ENCODE measurements at places on chromosomes 3 and 15.

DNA sequence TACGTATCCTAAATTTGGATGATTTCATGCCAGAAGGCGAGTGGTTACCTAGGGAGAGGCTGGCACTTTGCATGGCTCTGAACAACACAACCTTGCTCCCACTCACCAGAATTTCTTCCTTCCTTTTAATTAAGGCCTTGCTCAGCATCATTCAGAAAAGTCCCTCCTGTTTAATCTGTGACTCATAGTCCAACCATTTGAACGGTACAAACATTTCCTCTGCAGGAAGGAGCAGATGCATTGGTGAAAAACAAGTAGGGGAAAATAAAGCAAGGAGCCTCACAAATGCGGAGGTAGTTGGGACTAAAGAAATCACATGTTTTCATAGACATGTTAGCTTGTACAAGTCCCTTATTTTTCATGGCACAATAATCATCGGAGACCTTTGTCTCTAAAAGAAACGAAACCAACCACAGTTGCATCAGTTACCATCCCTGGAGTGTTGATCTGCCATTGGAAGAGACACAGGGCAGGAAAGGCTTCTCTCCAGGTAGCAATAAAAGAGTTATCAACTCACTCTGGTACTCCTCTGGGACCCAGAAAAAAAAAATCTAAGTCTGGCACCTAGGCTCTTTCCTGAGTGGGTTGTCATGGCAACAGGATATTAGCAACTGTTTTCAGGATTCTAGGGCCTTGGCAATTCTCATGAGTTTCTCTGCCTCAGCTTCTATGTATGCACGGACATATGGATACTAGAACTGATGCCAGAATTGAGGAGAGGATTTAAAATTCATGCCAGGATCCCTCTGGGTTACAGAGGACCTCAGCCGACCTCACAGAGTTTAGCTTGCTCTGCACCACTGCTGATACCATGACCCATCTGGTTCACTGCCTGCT lies 255.4 kb upstream of the ARPP21 start:
- DNase-seq = no peak

GRCh38 chr3:197559651-197560050 lies 3.9 kb upstream of the BDH1 start:
- DNase-seq = no peak

DNA sequence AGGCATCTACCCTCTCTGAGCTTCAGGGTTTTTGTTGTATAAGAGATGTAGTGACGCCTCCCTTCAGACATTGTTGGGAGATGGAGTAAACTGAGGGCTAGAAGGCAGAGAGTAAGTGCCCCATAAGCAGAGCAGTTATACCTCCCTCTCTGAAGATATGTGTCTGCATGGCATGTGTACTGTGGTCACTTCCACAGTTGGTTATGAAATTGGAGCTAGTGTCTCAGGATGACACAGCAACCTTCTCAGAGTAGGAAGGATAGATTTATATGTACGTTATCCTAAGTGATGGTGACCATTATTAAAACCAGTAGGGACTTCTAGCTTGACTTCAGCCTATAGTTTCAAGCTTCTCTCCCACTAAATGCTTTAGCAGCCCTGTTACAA lies 17.9 kb downstream of the PXK start:
- no peak for DNase-seq

GRCh38 chr3:3085782-3086181 lies 24.4 kb downstream of the IL5RA start:
- no peak for DNase-seq

DNA sequence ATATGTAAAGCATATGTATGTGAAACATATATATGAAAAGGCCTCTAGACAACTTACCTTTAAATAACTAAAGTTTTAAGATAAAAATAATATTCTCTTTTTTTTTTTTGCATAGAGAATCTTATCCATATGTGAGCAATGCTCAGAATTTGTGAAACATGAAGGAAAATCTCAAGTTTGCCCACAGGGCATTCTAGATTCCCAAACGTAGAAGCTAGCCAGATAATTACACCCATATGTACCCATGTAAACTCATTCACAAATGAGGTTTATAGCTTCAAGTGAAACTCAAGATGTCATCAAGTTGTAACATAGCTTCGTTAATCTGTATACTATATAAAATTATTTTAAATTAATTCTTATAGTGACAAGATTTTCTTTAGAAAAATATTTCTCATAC lies 537.3 kb upstream of the NR2F2 start:
- DNase-seq = no peak

DNA sequence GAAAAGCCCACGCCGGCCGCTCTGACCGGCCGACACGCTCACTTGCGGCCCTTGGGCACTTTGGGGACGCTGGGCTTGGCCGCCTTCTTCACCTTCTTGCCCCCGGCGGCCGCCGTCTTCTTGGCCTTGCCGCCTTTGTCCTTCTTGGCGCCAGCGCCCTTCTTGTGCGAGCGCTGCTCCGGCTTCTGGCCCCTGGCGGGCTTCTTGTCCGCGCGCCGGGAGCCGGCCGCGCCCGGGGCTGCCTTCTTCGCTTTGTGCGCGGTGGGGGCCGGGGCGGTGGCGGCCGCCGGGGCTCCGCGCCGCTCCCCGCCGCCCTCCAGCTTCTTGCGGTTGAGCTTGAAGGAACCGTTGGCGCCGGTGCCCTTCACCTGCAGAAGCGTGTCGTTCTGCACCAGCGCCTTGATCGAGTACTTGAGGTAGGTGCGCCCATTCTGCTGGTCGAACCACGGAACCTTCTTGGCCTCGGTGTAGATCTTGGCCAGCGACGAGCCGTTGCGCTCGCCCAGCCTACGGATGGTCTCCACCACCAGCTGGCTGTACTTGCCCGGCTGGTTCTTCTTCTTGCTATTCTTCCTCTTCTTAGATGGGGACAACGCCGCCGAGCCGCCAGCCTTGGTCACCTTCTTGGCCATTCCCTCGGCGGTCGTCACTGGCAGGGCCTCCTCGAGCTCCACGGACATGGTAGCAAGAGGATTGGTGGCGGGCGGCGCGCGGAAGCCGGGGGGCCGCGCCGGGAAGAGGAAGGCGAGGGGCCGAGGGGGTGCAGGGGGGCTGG lies 36.7 kb downstream of the HMCES start:
- no peak for DNase-seq

- no peak for DNase-seq
These were observed 47.5 kb downstream of the DNASE1L3 start for GRCh38 chr3:58163234-58163633.

DNA sequence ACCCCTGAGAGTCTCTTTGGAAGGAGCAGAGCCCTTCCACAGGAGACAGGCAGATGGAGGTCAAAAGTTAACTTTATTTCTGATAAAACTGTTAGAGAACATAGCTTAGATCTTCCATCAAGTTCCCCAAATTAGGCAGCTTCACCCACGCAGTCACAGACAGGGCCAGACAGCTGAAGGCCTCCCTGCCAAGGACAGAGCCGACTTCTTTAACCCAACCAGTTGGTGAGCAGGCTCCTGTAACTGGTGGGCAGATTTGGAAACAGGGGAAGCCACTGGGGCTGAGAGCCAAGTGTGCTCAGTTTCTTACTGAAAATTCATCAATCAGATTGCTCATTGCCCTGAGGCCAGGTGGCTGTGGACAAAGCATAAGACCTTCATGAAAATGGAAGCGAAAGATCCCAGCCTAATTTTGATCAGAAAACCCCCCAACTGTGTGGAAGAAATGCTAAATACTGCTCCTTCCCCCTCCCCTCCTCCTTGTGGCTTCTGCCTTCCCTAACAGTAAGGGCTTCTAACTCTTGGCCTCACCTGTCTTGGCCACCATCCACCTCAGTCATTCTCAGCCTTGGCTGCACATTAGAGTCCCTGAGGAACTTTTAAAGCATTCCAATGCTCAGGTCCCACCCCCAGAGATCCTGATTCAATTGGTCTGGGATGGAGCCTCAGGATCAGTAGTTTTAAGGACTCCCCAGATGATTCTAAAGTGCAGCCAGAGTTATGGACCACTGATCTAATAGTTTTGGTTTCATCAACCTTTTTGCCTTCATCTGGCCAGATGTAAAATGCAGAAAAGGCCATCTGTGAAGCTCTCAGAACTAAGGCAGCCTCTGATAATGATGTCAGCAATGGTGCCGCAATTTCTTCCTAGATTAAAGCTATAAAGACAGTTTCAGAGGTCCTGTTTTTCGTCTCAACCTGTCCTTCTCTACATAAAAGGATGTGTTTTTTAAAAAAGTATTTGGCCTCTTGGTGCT lies 11.5 kb downstream of the CLRN1 start:
- no peak for DNase-seq
